ENCODE measurements at places on chromosomes 6 and 20.

GRCh38 chr20:62850333-62850974 lies 11.2 kb downstream of the TCFL5 start:
- no peak for DNase-seq

- DNase-seq, result no peak
Observed at GRCh38 chr20:59042151-59042795, at the start of gene PRELID3B. TSS of gene PRELID3B (minus strand) at chr20:59042786. CDS start at chr20:59042730, 56 bp downstream.

GRCh38 chr20:1075616-1076015 lies 42.8 kb upstream of the PSMF1 start:
- DNase-seq, result no peak

- no peak for DNase-seq
Observed at GRCh38 chr20:23205211-23205610, 119.1 kb upstream of the CD93 start.
